WTC11 (cell line): ENCODE measurements at places on chromosomes 3 and 15. TPM values are rescaled to one million over a fixed set of nuclear protein-coding genes. Genes with fewer than 3 reads are reported as not detected.

DNA sequence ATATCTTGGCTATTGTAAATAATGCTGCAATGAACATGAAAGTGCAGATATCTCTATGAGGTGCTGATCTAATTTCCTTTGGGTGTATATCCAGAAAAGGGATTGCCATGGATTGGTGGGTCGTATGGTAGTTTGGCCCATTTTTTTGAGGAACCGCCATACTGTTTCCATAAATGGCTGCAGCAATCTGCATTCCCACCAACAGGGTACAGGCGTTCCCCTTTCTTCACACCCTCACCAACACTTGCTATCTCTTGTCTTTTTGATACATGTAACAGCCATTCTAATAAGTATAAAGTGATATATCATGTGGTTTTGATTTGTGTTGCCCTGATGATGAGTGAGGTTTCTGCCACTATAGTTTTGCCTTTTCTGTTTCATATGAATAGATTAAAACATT is 146.7 kb downstream of the NR2F2 start:
- no peaks in the 10 kb centered on the region for H3K27me3 ChIP-seq
- H3K36me3 ChIP-seq, result no peaks in the 10 kb centered on the region
- no peak for DNase-seq
- H3K27ac ChIP-seq, result no peak overlapping the region
- H3K4me1 ChIP-seq, result no peaks in the 10 kb centered on the region

DNA sequence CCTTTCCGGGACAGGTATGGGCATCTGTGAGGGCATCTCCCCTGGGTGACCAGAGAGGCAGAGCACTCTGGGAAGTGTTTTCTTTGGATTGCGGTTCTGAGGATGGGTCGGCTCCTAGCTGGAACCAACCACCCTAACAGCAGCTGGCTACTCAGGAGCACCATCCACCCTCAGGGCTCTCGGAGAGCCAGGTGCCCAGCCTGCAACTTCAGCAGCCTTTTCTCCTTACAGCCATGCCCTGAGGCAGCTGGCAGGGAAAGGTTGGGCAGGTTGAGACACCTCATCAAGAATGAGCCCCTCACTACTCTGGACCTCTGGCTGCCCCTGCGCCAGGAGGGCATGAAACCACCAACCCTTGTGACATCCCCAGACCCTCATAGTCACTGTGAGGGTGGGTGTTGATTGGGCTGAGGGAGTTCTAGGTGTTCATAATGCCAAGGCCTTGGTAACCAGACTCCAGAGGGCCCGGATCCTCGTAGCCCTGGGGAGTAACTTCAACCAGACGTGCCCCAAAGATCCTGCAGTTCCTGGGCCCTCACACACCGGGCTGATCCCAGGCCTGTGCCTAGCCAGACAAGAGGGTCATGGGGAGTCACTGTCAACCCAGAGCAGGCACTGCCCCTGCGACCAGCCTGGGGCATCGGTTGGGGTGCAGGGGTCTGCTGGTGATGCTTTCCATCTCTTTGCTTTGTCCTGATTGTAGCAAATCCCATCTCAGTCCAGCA is 114.4 kb upstream of the ABHD17C start:
- no peak overlapping the region for H3K27ac ChIP-seq
- no peak for DNase-seq
- no peak overlapping the region for H3K4me3 ChIP-seq
- H3K36me3 ChIP-seq, result no peaks in the 10 kb centered on the region

Gene CLDN16
- not detected in 3 replicates for total RNA-seq

- no peaks in the 10 kb centered on the region for H3K27me3 ChIP-seq
- H3K36me3 ChIP-seq, result peaks cover 38% of the 10 kb centered on the region
- H3K4me3 ChIP-seq, result no peak overlapping the region
- H3K27ac ChIP-seq, result no peak overlapping the region
- H3K4me1 ChIP-seq, result peaks cover 42% of the 10 kb centered on the region
- no peak for DNase-seq
These were observed 3.2 kb downstream of the PFKFB4 start for GRCh38 chr3:48553361-48553760.

Gene ZNF774
- 2.6 to 3.6 TPM (median 2.9 TPM) in 3 replicates for total RNA-seq

- no peak overlapping the region for H3K27ac ChIP-seq
- no peaks in the 10 kb centered on the region for H3K36me3 ChIP-seq
- peaks cover 4% of the 10 kb centered on the region for H3K4me1 ChIP-seq
- H3K27me3 ChIP-seq, result peaks cover 9% of the 10 kb centered on the region
- H3K4me3 ChIP-seq, result no peak overlapping the region
- DNase-seq, result no peak
These were observed 18.9 kb downstream of the IL1RAP start for GRCh38 chr3:190532731-190533203.
